ENCODE measurements at places on chromosomes 13 and 19.

DNA sequence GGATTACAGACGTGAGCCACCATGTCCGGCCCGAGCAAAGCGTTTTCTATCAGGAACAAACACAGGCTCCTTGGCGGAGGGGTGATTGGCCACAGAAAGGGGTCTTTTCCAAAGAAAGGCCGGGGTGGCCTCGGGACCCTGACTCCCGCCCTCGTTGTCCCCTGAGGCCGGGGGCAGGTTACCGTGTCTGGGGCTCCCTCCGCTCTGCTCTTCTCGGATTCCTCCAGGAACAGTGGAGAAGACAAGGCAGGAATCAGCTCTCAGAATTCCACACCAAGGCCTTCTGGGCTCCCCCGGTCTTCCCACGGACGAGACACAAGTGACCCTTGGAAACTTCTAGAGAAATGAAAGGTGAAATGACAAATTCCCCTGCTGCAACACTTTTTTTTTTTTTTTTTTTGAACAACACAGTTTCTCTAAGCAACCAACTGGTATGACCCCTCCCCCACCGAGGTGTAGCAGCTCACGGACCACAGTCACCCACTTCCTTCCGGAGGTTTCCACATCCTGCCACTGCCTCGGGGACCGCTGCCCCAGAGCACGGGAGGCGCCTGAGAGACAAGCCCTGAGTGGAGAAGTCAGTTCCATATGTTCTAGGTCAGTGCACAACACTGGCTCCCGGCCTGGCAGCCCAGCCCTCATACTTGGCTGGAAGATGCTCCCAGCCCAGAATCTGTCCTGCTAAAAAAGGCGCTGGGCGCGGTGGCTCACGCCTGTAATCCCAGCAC, 11.0 kb downstream of the MOB3A start:
- DNase-seq: no peak

DNA sequence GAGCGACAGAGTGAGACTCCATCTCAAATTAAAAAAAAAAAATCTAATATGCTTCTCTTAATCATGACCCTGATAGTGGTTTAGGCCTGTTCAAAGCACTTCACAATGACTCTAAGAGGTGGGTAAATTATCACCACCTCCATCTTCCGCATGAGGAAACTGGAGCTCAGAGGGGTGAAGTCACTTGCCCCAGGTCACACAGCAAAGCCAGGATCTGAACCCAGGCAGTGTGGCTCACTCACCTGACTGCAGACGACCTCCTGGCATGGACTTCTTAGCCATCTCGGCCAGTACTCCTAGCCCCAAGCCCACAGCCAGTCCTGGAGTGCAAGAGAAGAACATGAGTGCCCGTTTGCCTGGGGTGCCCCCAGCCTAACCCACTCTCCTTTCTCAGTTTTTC, 6.9 kb downstream of the COQ8B start:
- DNase-seq: no peak

GRCh38 chr13:76730220-76730619, 156.0 kb downstream of the KCTD12 start:
- no peak for DNase-seq

- DNase-seq: no peak
These were observed 942.4 kb upstream of the PCDH20 start for GRCh38 chr13:62357887-62358645.

Measured in 8988T (cell line).